ENCODE measurements at places on chromosomes 3 and 15.

GRCh38 chr3:11362600-11362999, 90.4 kb downstream of the ATG7 start:
- DNase-seq: no peak

DNA sequence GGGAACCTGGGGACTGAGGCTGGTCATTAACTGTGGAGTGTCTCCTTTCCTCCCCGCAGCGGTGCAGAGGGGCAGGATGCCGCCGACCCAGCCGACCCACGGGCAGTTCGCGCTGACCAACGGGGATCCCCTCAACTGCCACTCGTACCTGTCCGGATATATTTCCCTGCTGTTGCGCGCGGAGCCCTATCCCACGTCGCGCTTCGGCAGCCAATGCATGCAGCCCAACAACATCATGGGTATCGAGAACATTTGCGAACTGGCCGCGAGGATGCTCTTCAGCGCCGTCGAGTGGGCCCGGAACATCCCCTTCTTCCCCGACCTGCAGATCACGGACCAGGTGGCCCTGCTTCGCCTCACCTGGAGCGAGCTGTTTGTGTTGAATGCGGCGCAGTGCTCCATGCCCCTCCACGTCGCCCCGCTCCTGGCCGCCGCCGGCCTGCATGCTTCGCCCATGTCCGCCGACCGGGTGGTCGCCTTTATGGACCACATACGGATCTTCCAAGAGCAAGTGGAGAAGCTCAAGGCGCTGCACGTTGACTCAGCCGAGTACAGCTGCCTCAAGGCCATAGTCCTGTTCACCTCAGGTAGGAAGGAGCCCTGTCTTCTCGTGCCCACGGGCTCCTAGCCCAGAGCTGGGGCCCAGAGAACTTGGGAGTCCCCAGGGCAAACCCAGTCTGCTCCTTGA, 3.7 kb downstream of the NR2F2 start:
- no peak for DNase-seq

GRCh38 chr3:119240101-119240590, 532 bp downstream of the B4GALT4 start:
- DNase-seq: peak; percentile 25

DNA sequence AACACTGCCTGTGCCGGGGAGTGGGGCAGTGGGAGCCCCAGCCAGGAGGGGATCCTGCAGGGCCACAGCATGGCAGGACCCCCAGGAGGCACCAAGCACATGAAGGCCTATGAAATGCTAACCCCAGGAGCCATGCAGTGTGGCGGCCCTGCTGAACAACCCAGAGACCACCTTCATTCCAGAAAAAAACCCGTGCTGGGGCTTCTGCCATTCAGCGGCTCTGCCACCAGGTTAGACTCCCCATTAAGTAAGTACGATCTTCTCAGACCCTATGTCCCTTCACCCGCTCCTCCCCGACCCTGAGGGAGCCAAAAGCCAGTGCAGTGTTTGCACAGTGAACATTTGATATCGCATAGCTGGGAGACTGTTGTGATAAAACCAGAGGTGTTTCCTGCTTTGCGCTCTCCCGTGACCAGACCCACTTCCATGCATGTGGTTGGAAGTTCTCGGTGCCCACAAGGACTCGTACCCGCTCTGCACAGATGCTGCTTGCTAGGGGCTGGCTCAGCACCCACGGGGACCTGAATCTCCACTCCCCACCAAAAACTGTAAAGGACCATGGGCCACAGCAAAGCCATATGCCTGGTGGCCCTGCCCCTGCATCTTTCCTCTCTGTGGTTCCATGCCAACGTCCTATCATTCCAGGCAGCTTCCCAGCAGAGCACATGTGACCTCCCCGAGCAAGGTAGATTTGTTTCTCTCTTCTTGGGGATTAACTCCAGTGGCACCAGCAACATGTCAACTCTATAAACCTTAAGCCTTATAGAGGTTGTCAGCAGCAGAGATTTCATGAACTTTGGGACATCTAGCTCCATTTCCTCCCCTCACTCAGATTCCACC, 5.3 kb downstream of the PLA2G4D start:
- DNase-seq: no peak

DNA sequence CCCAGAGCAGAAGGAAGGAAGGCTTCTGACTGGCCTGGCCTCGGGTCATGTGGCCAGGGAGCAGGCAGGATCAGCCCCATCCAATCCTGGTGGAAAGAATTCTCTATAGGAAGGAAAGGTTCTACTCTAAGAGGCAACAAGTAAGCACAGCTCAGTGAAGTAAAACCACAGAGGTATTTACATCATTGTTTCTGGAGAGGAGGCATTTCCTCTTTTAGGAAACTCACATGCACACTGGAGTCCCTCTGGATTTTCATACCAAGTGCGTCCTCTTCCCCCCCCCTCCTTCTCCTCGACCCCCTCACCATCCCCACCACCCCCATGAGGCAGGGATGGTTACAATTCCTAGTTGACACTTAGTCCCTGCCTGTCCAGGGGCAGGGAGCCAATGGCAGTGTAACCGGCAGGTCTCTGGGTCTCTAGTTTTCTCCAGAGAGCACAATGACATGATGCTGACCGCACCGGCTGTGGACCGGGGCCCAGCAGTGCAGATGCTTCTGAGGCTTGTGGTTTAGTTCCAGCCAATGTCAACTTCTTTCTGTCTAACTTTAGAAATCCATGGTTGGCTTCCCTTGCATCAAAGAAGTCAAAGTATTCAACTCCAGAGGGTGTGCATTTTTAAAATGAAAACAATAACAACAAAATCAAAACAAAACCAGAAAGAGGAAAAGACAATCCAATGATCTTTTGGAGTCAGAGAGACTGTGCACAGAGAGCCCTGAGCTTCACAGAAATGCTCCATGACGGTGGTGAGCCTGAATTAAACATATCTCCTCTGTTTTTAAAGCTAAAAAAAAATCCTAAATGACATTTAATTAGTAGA, 230.3 kb upstream of the TLE3 start:
- DNase-seq: no peak

DNA sequence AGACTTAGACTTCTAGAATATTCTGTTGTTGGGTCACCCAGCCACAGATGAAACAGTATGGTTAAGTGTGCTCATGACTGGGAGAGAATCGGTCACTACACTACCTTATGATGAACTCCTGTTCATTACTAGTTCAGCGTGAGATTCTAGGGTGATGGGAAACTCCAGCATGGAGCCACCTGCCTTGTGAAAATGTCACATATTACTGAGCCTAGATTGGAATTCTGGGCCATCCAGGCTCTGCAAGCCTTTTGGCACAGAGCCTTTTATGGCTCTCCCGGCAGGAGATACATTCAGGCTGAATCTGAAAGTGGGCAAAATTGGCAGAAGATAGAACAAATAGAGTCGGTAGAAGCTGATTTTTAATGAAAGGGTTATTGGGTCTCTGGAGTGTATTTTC, 19.0 kb downstream of the NANOGP8 start:
- DNase-seq: no peak

DNA sequence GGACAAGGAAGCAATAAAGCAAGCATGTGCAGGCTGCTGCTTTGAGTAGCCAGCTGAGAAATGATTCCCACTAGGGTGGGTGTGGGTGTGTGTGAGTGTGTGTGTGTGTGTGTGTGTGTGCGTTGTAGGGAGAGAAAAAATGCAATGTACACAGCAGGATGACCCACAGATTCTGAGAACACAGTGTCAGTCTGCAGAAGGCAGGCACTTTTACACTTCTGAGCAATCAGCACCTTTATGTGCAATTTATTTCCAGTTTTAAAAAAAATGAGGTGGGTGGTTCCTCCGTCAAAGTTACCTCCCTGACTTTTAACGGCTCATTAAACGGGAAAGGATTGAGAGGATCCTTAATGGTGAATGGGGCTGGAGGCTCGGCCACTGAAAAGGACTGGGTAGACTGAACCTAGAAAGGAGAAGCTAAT, 38.5 kb upstream of the LIPC start:
- DNase-seq: no peak

DNA sequence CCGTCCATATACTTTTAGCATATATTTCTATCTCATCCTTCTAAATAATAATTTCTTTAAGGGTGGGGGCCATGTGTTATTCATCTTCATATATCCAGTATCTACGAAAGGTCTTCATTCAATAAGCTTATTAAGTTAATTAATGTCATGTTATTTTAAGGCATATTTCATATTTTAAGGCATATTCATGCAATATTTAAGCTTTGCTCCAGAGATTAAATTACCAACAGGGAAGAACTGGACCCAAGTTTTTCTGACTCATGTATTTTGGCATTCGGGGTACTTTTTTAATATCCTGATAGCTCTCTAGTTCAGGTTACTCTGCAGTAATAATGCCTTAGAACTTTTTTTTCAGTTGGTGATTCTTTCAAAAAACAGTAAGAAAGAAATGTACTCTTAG, 27.4 kb downstream of the PHC3 start:
- no peak for DNase-seq

DNA sequence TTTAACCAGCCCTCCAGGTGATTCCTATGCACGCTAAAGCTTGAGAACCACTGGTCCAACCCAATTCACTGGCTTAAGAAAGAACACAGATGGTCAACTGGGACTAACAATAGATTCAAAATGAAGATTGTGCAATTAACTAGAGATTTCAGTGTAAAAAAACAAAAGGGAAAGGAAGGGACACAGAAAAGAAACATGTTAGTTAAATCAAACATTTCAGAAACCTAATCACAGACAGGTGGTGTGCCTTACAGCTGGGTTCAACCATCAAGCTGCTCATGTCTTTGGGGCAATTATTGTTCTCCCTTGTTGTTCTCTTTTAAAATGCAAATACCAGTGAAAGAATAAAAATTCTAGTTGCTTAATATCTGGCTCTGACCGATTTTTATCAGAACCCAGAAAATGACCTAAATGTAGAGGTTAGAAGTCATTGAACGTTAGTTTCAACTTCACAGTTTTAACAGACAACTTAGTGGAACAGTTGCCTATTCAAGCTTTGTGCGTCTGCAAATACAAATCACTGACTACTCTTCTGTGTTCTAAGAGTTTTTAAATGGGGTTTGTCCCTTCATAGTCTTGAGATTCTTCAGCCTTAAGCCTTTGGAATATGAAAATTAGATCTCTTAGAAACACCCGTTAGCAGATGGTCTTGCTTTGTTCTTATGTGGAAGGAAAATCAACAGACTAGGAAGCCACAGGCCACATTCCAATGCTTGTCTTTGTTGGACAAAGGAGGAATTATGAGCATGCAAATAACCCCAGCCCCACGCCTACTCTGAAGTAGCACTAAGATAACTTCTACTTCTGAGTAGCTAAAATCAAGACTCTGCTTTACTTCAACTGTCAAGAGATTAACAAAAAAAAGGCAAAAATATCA, 223.4 kb downstream of the ATP8B4 start:
- DNase-seq: no peak

DNA sequence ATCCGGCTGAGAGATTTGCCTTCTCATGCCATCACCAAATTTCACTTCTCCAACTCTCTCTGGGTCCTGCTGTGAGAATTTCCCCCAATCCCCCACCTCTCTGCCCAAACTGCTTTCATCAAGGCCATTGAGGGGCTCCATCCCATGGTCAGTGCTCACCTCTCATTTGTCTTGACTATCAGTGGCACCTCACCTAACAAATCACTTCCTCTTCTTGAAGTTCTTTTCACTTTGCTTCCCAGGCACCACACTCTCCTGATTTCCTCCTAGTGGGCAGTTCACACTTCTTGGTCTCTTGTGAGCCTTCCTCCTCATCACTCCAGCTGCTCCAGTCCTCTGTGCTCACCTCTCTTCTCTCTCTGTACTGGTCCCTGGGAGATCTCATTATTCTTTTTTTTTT, 169.6 kb downstream of the OPA1 start:
- DNase-seq: no peak

DNA sequence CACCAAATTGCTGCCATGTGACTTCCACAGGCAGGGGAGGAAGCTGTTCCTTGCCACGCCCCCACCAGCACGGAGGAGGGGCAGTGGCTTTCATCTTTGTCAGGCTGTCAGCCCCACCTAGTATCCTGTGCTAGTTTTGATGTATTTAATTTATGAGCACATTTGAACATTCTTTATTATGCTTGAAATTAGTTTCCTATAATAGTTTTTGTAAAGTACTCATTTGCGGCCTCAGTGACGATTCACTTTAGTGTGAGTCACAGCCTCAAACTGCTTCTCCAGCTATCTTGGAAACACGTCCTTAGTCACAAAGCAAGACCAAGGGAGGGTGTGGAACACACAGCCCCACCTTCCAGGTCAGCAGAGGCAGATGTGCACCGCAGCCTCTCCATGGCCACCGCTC, 239.9 kb upstream of the ATP10A start:
- DNase-seq: no peak

GRCh38 chr15:93497291-93497690, 408.3 kb upstream of the RGMA start:
- no peak for DNase-seq

DNA sequence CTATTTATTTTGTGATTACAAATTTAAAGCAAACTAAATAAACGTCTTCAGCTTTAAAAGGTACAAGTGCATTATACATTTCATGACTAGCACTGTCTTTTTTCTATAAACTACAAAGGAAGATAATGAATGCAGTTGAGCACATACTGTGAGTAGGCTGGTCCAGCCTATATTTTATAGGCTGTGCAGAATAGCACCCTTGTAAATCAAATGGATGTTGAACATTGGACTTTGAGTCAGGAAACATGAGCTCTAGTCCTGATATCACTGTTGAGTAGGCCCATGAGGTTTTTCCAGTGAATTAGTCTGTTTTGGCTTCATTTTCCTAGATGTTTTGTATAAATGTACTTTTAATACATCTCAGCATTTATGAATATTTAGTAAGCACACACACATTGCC, 447.3 kb upstream of the KCNMB2 start:
- DNase-seq: no peak

DNA sequence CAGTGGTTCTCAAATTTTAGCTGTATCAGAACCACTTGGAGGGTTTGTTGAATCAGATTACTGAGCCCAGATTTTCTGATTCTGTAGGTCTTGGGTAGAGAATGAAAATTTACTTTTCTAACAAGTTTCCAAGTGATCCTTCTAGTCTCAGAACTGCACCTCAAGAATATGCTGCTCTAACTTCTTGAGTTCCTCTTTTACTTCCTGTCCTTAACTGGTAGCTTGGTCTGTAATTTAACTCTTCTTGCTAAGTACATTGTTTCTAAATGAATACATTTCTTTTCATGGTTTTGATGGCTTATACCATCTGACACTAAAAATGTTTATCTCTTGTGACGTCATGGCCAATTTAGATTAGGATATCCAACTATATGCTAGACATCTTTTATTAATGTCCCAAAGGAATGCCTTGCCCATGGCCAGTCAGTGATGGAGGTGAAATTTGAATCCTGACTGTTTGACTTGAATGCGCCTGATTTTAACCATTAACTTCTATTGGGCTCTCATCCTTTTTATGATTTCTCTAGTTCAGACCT, 262.6 kb upstream of the NAALADL2 start:
- DNase-seq: no peak

DNA sequence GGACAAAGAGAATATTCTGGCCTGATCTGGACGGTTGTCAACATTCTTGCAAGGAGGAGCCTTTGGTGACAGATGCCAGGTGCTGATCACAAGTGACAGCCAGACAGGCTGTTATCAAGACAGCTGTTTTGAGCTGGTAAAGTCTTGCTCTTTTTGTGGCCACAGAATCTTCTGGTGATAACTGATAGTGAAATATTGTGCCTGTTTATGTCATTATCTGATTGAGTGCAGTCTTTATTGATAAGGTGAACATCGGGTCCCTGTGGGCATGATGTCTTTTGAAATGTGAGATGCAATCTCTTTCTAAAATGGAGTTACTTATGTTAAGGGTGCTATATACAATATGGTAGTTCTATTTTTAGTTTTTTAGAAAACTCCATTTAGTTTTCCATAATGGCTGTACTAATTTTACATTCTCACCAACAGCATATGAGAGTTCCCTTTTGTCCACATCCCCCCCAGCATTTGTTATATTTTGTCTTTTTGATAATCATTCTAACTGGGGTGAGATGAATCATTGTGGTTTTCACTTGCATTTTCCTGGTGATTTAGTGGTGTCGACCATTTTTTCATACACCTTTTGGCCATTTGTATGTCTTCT, 10.7 kb downstream of the CEP63 start:
- no peak for DNase-seq
